ENCODE measurements at places on chromosomes 6 and 20.

- DNase-seq, result no peak
Measured at GRCh38 chr6:28380381-28380780, 19.2 kb downstream of the ZSCAN12 start.

DNA sequence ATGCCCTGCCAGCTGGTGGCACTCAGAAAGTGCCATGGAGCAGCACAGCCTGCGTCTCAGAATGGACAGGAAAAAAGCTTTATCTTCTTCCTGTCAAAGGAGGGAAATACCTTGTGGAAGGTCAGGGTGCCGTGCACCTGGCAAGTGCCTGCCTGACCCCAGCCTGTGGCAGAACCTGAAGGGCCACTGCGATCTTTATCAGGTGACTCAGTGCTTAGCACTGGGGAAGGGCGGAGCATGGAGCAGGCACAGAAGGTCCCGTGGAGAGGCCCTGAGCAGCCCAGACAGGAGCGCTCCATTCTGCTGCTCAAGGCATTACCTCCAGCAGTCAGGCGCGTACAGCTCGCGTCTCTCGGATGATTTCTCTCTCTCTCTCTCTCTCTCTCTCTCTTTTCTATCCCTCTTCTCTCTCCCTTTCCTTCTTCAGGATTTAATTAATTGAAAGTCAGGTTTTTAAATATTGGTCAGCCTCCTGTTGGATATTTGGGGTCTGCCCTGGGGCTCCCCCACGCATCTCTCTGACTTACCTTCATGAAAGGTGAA, 31.7 kb downstream of the FOXC1 start:
- no peak for DNase-seq

- no peak for DNase-seq
Measured at GRCh38 chr6:135182071-135183001, 1.2 kb downstream of the MYB start.

DNA sequence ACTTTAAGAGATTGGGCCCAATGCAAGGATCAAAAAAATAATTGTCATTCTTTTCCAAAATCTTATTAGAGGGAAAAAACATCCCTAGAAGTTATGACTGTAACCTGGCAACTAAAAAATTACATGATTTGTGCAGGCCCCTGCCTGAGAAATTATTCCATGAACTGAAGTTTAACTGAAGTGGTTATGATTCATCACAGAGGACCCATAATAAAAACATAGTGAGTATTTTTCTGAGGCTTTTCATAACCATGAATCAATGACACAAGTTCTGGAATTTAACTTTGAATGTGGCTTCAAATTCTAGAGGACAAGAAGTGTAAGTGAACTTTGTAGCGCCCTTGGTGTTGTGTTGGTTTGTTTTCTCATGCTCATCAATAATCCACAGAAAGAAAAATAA, 31.1 kb upstream of the CARMIL1 start:
- no peak for DNase-seq

DNA sequence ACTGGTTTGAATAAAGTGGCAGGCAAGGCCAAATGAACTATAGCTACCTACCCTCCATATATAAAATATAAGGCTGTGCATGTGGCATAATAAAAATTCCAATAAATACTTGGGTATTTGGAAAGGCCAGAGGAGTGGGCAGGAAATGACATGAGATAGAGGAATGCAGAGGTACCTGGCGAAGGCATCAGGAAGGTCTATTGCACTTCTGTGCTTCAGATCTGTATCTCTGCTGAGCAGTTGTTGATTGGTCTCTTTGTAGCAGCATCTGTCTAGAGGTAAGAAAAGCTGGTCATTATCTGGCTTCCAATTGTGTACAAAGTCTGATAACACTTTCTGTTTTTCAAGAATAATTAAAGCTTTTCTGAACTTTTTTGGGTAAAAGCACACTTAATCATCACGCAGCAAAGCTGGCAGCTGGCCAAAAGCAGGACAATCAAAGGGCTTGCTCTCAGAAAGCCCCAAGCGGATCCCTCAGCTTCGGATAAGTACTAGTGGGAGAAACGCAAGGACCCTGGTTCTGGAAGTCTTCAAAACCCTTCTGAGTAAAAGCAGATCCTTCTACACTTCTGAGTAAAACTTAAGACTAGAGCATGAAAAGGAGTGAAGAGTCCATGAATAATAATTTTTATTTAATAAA, 120.1 kb upstream of the TCF21 start:
- DNase-seq, result no peak

DNA sequence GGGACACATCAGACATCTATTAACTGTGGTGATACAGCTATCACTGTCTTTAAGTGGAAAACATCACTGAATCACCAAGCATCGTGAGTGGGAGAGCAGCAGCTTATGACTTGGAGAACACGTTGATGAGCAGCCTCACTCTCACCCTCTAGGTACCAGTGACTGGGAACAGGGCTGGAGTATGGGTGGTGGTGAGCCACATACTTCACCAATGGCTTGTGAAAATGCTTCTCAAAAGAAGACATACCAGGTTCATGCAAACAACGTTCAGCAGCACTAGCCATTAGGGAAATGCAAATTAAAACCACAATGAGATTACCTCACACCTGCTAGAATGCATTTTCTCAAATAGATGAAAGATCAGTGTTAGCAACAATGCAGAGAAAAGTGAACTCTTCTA, 25.3 kb downstream of the SNX5 start:
- DNase-seq, result no peak

DNA sequence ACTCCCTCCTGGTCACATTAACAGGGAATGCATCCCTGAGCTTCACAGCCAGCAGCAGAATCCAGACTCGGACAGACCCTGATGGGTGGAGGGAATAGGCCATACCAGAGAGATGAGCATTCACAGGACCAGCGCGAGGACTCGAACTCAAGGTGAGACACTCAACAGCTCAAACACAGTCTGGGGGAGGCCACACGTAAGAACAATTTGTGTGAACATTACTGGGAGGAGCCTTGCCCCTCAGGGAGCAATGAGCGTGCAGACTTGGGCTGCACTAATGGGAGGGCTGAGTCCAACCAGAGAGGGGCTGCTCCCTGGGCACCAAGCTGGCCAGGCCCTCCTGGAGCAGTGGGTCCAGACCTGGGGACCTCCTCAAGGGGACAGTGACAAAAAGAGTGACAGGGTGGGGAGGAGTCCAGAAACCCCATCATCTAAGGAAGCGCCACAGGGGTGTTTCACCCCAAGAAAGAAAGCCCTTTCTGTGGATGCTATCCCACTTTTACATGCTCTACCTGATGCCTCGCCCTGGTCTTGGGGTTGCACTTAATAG, 118.4 kb downstream of the MRPL14 start:
- DNase-seq, result no peak

- DNase-seq, result no peak
Measured at GRCh38 chr6:166578536-166579236, 7.8 kb downstream of the RAMACL start.

DNA sequence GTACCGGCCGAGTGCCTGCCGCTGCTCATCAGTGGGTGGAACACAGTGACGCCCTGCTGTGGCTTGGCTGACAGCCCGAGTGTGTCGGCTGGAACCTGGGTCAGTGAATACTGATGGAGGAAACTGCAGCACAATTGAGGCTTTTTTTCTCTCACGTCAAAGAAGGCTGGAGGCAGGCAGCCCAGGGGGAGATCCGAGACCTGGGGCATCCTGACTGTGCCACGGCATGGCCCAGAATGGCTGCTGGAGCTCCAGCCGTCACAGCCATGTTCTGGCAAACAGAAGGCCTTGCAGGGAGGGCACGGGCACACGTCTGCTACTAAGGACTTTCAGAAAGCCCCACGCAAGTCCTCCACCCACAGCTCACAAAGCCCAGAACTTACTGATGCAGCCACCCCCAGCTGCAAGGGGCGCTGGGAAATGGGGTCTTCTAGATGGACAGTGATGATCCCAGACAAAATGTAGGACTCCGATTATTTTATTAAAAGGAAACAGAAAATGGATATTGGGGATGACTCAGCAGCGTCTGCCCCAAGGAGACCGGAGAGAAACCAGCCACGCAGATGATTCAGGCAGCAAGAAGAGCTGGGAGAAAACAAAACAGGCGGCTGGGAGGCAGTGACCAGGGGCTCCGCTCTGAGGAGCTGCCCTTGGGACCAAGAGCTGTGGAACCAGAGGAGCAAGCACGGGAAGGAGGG, 140.0 kb downstream of the TAF4 start:
- DNase-seq, result no peak

DNA sequence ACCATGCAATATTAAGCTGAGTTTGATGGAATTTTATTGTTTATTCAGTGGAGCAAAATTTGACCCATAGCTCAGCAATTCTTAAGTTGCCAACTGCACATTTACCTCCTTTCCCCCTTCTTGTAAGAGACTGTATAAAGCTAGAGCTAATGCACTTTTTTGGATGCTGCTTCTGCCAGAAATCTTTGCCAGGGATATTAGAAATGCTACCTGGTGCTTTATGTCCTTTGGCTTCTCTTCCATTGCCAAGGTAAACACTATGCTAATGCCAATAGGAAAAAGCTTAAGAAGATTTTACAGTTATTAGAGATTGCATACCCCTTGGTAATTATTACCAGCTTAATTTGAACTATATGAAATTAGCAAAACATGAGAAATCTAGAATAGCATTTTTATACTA, 79.0 kb upstream of the OGFRL1 start:
- no peak for DNase-seq

GRCh38 chr6:146912730-146913685, 291.2 kb upstream of the STXBP5 start:
- DNase-seq, result no peak

- no peak for DNase-seq
Measured at GRCh38 chr6:137677709-137678108, 183.5 kb upstream of the OLIG3 start.

DNA sequence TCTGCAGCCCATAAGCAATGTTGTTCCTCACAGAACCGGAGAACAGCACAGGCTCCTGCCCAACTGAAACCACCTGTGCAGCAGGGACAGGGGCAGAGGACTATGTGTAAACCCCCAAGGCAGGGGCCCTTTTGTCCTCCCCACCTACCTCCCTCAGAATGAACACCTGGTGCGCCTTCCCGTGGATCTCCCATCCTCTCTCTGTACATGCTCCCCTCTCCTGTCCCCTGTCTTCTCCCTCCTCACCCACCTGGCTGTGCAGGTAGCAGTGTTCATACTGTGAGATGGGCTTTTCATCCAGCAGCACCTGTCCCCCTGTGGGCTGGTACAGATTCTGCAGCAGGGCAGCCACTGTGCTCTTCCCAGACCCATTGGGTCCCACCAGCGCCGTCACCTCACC, 8.5 kb downstream of the TAP2 start:
- DNase-seq, result no peak

DNA sequence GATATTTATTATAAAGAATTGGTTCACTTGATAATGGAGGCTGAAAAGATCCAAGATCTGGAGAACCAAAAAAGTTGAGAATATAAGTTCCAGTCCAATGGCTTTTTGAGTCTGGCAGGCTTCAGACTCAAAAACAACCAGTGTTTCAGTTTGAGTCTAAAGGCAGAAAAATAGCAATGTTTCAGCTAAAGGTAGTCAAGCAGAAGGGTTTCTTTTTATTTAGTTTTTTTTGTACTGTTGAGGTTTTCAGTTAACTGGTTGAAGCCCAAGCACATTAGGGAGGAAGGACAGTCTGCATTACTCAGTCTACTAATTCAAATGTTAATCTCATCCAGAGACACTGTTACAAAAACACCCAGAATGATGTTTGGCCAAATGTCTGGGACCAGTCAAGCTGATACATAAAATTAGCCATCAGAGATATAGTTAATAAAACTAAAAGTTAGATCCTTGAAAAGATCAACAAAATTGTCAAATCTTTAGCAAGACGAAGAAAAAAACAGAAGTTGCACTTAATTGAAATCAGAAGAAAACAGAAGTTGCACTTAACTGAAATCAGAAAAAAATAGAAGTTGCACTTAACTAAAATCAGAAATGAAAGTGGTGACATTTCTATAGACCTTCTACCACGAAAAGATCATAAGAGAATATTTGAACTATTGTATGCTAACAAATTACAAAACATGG, 980.3 kb upstream of the FLRT3 start:
- no peak for DNase-seq

GRCh38 chr6:150741633-150742200, 123.8 kb upstream of the MTHFD1L start:
- DNase-seq, result no peak

DNA sequence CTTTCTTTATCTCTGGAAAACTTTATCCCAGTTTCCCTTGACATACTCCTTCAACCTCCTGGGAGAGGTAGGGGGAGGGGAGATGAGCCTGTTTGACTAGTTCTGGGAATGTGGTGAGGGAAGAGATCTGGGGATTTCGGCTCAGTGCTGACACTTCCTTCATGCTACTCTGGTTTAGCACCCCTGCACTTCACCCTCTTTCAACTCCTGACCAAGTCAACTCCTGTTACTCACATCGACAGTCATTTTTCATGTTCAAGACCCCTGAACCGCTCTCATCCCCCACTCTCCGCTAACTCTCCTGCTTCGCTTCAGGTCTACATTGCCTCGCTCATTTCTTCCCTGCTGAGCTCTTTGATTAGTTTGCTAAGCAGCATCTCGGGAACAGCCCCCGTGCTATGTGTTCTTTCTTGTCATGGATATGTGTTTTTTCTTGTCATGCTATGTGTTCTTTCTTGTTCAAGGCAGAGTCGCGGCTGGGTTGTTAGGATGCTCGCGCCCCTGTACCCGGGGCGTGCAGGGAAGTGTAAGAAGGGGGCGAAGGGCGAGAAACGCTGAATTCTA, 16.6 kb upstream of the TRIM27 start:
- no peak for DNase-seq

DNA sequence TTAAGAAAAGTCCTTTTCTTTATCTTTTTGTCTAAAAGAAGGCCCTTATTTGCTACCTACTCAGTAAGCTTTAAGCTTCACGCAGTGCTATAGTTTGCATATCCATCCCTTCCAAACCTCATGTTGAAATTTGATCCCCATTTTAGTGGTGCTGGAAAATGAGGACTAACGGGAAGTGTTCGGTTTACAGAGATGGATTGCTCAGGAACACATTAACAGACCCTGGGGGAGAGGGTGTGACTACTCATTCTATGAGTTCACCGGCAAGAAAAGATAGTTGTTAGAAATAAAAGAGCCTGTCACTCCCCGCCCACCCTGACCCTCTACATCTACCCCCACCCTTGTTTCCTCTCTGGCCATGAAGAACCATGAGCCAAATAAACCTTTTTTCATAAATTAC, 546.2 kb downstream of the MEI4 start:
- DNase-seq, result no peak

DNA sequence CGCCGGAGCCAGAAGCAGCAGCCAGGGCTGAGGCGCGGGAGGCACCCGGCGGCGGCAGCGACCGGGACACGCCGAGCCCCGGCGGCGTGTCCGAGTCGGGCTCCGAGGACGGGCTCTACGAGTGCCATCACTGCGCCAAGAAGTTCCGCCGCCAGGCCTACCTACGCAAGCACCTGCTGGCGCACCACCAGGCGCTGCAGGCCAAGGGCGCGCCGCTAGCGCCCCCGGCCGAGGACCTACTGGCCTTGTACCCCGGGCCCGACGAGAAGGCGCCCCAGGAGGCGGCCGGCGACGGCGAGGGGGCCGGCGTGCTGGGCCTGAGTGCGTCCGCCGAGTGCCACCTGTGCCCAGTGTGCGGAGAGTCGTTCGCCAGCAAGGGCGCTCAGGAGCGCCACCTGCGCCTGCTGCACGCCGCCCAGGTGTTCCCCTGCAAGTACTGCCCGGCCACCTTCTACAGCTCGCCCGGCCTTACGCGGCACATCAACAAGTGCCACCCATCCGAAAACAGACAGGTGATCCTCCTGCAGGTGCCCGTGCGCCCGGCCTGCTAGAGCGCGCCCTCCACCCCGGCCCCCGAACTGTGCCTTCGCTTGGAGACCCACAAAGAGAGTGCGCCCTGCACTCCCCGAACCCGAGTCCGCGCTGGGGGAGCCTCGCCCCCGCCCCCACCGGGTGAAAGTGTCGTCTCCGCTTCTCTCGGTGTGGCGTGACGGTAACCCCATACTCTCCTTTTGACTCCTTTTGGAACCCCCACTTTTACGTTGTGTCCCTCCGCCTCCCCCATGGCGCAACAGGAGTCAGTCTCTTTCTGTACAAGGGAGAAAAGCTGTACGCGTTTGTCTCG, 1.6 kb downstream of the INSM1 start:
- DNase-seq, result no peak
